ENCODE measurements at places on chromosomes 3 and 15. TPM values are rescaled to one million over a fixed set of nuclear protein-coding genes. Genes with fewer than 3 reads are reported as not detected.

DNA sequence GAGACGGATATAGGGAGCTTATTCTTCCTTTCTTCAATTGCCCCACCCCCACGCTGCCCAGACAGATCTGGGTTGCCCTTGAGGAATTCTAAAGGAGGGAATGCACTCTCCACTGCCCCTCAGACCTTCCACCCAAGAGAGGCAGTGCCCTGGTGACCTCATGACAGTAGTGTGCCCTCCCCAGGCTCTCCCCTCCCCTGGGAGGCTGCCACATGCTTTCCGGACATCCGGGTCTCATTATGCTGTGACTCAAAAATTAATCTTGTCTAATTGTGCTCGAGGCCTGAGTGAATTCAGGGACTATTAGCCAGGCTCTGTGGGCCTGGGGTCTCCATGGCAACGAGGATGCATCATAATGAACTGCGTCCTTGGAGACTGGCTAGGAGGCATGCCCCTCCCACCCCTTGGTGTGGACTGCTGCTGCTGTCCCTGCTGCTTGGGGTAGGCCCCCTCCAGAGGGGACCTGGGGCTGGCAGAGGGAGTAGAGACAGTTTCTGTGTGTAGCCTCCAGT is 20.8 kb downstream of the CORO2B start:
- no peak for DNase-seq
- no peak overlapping the region for H3K27ac ChIP-seq
- H3K4me1 ChIP-seq = no peaks in the 10 kb centered on the region
- H3K27me3 ChIP-seq = no peaks in the 10 kb centered on the region
- no peak overlapping the region for H3K4me3 ChIP-seq
- no peaks in the 10 kb centered on the region for H3K36me3 ChIP-seq

GRCh38 chr3:42308651-42309050 is 42.7 kb upstream of the CCK start:
- no peak overlapping the region for H3K4me3 ChIP-seq
- no peaks in the 10 kb centered on the region for H3K36me3 ChIP-seq
- H3K27ac ChIP-seq = no peak overlapping the region
- H3K4me1 ChIP-seq = no peaks in the 10 kb centered on the region
- no peaks in the 10 kb centered on the region for H3K27me3 ChIP-seq

DNA sequence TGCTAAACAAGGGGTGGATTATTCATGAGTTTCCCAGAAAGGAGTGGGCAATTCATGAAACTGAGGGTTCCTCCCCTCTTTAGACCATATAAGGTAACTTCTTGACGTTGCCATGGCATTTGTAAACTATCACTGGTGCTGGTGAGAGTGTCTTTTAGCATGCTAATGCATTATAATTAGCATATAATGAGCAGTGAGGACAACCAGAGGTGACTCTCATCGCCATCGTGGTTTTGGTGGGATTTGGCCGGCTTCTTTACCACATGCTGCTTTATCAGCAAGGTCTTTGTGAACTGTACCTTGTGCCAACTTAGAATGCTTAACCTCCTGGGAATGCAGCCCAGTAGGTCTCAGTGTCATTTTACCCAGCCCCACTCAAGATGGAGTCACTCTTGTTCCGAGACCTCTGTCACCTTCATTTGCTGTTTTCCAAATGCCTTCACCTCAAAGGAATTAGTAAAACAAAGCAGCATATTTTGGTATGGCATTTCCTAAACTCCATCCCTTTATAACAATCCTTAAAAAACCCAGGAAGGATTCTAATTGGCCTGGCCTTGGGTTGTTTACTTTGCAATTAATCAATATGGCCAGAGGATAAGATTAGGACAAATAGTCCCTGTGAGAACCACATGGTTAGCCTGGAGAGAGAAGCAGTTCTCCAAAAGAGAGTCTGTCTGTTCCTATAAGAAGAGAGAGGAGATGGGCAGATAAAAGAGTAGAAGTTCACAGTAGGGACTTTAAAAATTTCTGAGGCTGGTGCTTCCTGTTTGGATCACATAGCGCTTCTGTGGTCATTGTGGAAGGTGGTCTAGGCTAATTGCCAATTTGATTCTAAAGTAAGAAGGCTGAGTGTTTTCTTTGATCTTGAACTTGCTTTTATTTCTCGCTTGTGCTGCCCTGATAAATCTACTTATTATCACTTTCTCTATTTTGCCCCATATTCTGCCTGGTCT is 155.2 kb upstream of the EOMES start:
- H3K27ac ChIP-seq = no peak overlapping the region
- H3K36me3 ChIP-seq = no peaks in the 10 kb centered on the region
- H3K27me3 ChIP-seq = no peaks in the 10 kb centered on the region
- H3K4me1 ChIP-seq = no peaks in the 10 kb centered on the region

Gene CFAP91
- 0.52 TPM for total RNA-seq

GRCh38 chr3:76638006-76638405 is 401.9 kb upstream of the ROBO2 start:
- no peak overlapping the region for H3K27ac ChIP-seq
- no peaks in the 10 kb centered on the region for H3K4me1 ChIP-seq
- no peaks in the 10 kb centered on the region for H3K36me3 ChIP-seq
- H3K27me3 ChIP-seq = no peaks in the 10 kb centered on the region

GRCh38 chr15:70171256-70171886 is 73.7 kb upstream of the TLE3 start:
- H3K36me3 ChIP-seq = no peaks in the 10 kb centered on the region
- no peak for DNase-seq
- H3K4me3 ChIP-seq = no peak overlapping the region

- peaks cover 8% of the 10 kb centered on the region for H3K4me1 ChIP-seq
- H3K36me3 ChIP-seq = no peaks in the 10 kb centered on the region
- H3K4me3 ChIP-seq = no peak overlapping the region
These were observed 68.4 kb upstream of the FLNB start for GRCh38 chr3:57939775-57940174.

DNA sequence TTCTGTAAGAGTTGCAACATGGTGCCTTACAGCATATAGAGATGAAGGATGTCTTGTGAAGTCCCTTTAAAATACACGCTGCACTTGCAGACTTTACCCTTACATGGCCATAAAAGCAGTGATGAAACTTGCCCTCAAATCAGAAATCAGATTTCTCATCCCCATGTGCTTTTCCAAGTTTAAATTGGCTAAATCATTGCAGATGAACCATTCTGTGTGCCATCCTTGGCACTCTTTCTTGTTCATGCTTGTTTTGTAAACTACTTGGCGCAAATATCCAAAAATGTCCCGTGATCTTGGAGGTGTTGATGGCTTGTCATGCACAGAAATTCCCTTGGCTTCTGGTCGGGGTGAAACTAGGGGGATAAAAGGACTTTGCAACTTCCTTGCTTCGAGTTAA is 135.7 kb downstream of the LRIG1 start:
- H3K4me3 ChIP-seq = no peak overlapping the region
- no peaks in the 10 kb centered on the region for H3K27me3 ChIP-seq
- H3K4me1 ChIP-seq = peaks cover 42% of the 10 kb centered on the region
- H3K27ac ChIP-seq = no peak overlapping the region
- DNase-seq = no peak
- H3K36me3 ChIP-seq = no peaks in the 10 kb centered on the region

DNA sequence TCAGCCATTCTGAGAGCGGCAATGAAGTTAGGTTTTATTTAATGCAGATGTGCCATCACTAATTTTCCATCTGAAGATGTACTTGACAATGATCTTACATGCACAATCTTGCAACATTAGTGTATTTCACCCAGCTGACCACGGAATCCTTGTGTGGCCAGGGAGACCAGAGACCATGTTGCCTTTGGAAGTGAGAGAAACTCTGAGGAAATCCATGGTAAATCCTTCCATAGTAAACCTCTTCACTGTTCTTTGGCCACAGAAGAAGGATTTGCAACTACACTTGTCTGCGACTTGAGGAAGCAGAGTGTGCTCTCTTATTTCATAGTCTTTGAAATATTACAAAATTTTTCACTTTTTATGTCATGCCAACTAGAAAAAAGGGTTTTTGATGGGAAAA is 128.4 kb upstream of the IGSF10 start:
- no peaks in the 10 kb centered on the region for H3K36me3 ChIP-seq
- no peak for DNase-seq
- no peak overlapping the region for H3K27ac ChIP-seq
- H3K27me3 ChIP-seq = no peaks in the 10 kb centered on the region
- no peak overlapping the region for H3K4me3 ChIP-seq

DNA sequence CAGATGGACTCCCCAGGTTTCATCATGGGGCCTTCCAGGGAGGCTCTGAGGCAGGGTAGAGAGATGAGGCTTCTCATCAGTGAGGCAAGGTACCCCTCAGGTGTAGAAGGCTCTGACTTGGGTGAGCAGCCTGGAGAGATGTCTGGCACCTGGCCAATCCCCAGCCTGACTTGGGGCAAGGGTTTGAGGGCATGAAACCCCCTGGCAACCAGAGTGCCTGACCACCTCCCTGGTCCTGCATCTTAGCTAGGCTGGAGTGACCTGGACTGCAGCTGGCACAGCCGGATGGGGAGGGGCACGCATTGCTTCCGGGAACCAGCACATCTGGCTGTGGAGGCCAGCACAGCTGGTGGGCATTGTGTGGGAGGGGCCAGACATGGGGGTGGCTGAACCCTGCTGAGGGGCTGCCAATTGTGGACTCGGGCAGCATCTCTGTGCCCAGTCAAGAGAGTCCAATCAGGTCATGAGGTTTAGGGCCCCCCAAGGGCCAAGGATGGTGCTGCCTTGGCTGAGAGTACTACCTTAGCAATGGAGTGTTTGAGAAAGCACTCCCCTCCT is 1.9 kb downstream of the ZBTB47 start:
- H3K27ac ChIP-seq = peak overlapping the region; percentile 98
- no peaks in the 10 kb centered on the region for H3K36me3 ChIP-seq

DNA sequence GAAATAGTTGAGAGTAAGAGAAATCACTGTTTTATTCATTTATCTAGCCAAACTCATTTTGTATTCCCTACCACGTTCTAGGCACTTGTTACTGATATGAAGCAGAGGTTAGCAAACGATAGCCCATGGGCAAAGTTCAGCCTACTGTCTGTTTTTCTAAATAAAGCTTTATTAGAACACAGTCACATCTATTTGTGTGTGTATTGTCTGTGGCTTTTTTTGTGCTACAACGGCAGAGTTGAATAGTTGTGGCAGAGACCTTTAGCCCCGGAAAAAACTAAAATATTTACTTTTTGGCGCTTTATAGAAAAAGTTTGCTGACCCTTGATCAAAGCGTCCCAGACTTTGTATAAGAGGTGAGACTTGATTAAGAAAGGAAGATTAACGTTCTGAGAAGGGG is 289.1 kb upstream of the CFAP20DC start:
- no peak for DNase-seq
- H3K4me1 ChIP-seq = no peaks in the 10 kb centered on the region

Gene CCDC39
- 0.81 TPM for total RNA-seq

Gene FOXB1
- total RNA-seq = not detected

Gene ERICH6
- total RNA-seq = not detected

Gene TTC21A
- 0.64 TPM for total RNA-seq

DNA sequence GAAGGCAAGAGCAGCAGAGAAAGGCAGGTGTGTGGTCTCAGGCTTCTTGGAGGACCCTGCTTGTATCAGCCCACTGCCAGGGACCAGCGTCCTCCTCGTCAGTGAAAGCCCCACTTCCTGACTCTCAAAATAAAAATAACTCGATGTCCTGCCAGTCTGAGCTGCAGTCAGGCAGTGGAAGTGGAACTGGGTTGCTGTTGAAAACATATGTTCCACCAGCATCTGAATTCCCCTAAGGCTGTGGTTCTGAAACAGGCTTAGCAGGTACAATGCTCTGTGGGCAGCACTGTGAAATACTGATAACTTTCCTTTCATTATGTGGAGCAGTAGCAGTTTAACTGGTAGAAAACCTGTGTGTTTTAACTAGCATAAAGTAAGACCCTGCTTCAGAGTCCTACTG is 121.6 kb upstream of the EIF1B start:
- no peak overlapping the region for H3K4me3 ChIP-seq
- no peaks in the 10 kb centered on the region for H3K27me3 ChIP-seq
- H3K4me1 ChIP-seq = peaks cover 16% of the 10 kb centered on the region
- no peaks in the 10 kb centered on the region for H3K36me3 ChIP-seq
- no peak overlapping the region for H3K27ac ChIP-seq

- no peak overlapping the region for H3K4me3 ChIP-seq
- no peak for DNase-seq
These were observed 157.5 kb downstream of the MEGF11 start for GRCh38 chr15:66095871-66096687.

Gene KPNA1
- 220 TPM for total RNA-seq

Gene XCR1
- total RNA-seq = not detected

GRCh38 chr3:98322101-98322500 is 31.6 kb upstream of the OR5K4 start:
- no peaks in the 10 kb centered on the region for H3K36me3 ChIP-seq
- H3K27me3 ChIP-seq = no peaks in the 10 kb centered on the region

- DNase-seq = peak; percentile 25
- H3K4me3 ChIP-seq = no peak overlapping the region
- H3K4me1 ChIP-seq = no peaks in the 10 kb centered on the region
These were observed 87.3 kb upstream of the C15orf61 start for GRCh38 chr15:67433495-67434099.

Gene SCG3
- not detected for total RNA-seq

GRCh38 chr3:13113346-13114330 is 40.4 kb upstream of the IQSEC1 start:
- DNase-seq = no peak
- H3K4me1 ChIP-seq = peaks cover 17% of the 10 kb centered on the region
- H3K36me3 ChIP-seq = no peaks in the 10 kb centered on the region
- no peak overlapping the region for H3K27ac ChIP-seq
- H3K4me3 ChIP-seq = no peak overlapping the region

GRCh38 chr15:72136170-72137051 is 18.2 kb downstream of the SENP8 start:
- H3K4me1 ChIP-seq = peaks cover 12% of the 10 kb centered on the region
- no peaks in the 10 kb centered on the region for H3K27me3 ChIP-seq
- H3K4me3 ChIP-seq = no peak overlapping the region
- no peaks in the 10 kb centered on the region for H3K36me3 ChIP-seq

Gene HYAL3
- total RNA-seq = 0.64 TPM

Gene LRRC15
- total RNA-seq = not detected

Gene IL17RB
- total RNA-seq = 0.97 TPM

- no peaks in the 10 kb centered on the region for H3K4me1 ChIP-seq
- no peak for DNase-seq
- no peaks in the 10 kb centered on the region for H3K36me3 ChIP-seq
- no peak overlapping the region for H3K27ac ChIP-seq
- no peak overlapping the region for H3K4me3 ChIP-seq
These were observed 20.8 kb upstream of the CNTN6 start for GRCh38 chr3:1072041-1072440.

Gene PATL2
- total RNA-seq = not detected

Gene PARP15
- total RNA-seq = 1.0 TPM

Gene PLOD2
- total RNA-seq = 7.7 TPM

GRCh38 chr3:21786438-21786797 is 35.4 kb upstream of the ZNF385D start:
- H3K27ac ChIP-seq = no peak overlapping the region
- H3K36me3 ChIP-seq = no peaks in the 10 kb centered on the region
- DNase-seq = no peak
- H3K4me1 ChIP-seq = no peaks in the 10 kb centered on the region
- no peak overlapping the region for H3K4me3 ChIP-seq
- H3K27me3 ChIP-seq = no peaks in the 10 kb centered on the region

- no peak overlapping the region for H3K4me3 ChIP-seq
- no peak overlapping the region for H3K27ac ChIP-seq
- H3K4me1 ChIP-seq = no peaks in the 10 kb centered on the region
- no peaks in the 10 kb centered on the region for H3K36me3 ChIP-seq
These were observed 1.5 kb upstream of the GOLGA8B start for GRCh38 chr15:34584996-34585395.

Measured in psoas muscle (tissue), 8 donors.